ENCODE measurements at places on chromosomes 2 and 18.

DNA sequence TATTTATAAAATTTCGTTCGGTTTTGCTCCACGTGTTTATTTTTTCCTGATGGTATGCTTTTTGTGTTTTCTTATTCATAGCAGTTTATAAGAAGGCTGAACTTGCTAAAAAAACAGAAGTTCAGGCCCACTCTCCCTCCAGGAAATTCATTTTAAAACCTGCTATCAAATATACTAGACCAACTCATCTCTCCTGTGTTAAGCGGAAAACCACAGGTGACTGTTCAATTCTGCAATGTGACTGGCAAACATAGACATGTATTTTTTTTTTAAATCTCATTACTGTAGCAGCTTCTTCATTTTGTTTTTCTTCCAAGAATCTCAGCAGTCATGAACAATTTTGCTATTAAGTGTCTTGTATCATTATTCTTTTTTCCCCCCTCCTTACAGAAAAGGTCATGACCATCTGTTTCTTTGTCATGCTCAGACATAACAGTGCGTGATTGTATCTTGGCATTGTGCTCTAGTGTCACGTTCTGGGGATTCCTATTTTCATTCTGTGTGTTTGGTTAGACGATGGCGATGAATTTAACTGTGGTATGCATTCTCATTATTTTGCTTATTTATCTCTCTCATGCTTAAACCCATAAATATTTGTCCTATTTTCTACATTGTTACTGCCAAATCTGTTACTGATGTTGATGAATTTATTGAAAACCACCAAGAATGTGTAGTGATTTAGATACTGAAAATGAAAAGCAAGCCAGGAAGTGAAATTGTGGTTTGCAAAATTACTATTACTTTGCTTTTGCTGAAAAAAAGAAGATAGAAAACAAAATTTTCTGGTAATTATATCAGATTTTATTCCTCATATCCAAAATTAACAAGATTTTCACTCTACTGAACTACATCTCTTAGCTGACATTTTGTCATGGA, 74.6 kb upstream of the UNC80 start:
- DNase-seq: no peak

DNA sequence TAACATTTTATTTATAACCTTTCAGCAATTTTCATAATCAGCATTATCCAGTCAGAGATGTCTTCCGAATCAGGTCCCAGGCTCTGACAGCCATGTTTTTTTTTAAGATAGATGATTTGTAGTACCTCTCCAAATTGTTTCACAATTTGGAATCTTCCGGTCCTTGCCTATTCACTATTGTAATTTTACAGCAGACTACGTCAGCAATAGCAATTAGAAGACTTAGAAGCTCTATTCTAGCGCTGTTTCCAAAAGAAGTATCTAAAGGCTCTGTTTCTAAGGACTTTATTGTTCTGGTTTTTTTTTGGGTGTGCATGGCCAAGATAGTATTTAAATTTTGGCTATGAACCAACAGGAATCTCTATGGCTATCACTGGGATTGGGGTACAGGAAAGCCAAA, 94.6 kb upstream of the PELI1 start:
- DNase-seq: no peak

GRCh38 chr2:235330775-235331451, 162.9 kb upstream of the AGAP1 start:
- no peak for DNase-seq

DNA sequence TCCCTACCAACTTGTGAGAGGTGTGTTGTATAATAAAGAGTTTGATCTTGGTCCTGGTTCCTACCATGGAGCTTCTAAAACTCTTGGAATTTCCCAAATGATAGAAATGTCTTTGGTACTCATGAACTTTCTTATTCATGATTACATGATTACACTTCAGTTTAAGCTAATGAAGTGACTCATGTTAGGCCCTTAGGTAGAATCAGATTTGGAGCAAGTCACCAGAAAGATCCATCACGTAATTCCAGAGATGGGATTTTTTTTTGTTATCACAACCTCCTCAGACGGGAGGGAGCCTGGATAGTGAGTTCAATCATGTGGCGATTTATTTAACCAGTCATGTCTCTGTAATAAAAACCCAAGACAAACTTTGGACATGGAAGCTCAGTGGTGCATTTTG, 1287.6 kb upstream of the ZEB2 start:
- no peak for DNase-seq

GRCh38 chr2:49567811-49568600, 413.7 kb upstream of the FSHR start:
- DNase-seq: no peak

- DNase-seq: no peak
Measured at GRCh38 chr18:31232775-31233424, 70.2 kb upstream of the DSC1 start.

DNA sequence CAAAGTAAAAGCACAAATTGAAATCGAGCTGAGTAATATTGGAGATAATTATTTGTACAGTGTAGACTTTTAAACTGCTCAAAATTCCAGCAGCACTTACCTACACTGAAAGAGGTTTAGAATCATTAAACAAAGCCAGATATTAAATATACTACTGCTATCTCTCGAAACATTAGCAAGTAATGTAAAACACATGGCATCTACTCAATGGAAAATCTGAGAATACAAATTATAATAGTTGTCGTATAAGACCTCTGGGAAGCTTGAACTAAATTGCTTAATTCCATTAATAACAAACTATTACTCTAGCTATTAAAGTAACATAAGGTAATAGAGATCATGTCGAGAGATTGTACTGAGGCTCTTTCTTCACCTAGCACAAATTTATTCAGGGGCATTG, 108.9 kb downstream of the KLHL29 start:
- DNase-seq: no peak

- DNase-seq: no peak
Measured at GRCh38 chr2:23777826-23778225, 149.1 kb downstream of the ATAD2B start.

DNA sequence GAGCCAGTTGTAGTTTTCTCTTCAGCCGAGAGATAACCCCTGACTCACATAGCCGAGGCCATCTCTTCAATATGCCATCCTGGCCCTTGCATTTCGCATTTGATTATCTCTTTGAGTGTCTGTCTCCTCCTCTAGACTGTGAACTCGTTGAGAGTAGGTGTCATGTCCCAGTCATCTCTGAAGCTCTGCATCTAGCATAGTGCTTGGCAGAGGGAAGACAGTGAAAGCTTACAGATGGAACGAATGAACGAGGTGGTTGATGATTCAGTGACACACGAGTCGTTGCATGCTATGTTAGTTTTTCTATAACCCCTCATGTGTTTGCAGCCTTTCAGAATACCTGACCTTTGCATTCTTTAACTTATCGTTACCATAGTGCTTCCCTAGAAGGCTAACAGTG, 59.9 kb upstream of the CYRIA start:
- DNase-seq: no peak

GRCh38 chr2:211946960-211947359, 591.6 kb downstream of the ERBB4 start:
- DNase-seq: no peak

DNA sequence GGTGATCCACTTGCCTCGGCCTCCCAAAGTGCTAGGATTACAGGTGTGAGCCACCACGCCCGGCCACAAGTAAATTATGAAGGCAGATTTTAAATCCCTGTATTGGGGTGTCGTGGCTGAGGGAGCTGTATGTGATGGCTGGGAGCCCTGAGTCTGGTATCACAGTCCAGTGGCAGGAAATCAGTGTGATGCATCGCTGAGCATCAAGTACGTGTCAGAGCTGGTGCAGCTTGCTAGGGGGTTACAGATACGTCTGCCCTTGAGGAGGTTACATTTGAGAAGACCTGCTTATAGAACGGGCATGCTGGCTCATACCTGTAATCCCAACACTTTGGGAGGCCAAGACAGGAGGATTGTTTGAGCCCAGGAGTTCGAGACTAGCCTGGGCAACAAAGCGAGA, 4.3 kb downstream of the ENOSF1 start:
- no peak for DNase-seq

DNA sequence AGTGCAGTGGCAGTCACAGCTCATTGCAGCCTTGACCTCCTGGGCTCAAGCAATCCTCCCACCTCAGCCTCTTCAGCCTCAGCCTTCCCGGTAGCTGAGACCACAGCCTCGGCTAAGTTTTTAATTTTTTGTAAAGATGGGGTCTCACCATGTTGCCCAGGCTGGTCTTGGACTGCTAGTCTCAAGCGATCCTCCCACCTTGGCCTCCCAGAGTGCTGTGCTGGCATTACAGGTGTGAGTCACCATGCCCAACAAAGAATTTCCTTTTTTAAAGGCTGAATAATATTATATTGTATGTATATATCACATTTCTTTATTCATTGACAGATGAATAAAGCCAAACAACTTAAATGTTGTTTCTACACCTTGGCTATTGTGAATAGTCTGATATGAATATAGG, 42.5 kb downstream of the MOB4 start:
- no peak for DNase-seq

DNA sequence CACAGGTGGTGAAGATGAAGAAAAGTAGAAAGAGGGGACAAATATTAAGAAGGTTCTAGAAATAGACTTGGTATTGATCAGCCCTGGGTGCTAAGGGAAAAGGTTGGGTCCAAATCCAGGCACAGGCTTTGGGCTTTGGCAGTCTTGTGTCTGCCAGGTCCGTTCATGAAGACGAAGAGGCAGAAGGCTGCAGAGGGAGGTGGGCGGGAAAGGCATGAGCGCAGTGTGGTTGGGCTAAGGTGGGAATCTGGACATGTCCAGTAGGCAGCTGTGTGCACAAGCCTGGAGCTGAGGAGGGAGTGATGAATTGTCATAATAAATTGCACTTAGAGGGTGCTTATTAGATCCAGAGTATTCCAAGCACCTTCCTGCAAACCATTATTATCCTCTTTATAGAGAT, 105.7 kb upstream of the TEX51 start:
- DNase-seq: no peak

DNA sequence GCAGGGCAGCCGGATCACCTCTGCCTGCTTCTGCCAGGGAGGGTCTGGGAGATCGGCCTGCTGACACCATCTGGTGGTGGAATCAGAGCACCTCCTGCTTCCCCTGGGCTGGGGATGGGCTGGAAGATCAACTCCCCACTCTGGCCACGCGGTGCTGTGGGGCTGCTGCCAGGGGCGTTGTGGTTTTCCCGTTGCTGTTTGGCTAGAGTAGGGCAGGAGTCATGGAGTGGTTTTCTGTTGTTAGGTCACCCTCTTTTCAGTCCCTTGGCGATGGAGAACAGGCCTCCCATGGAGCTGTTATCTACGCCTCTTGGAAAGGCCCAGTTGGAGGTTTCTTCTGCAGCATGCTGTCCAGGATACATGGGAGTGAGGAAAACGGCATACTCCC, 15.2 kb downstream of the BCL2L11 start:
- peak; percentile 79 for DNase-seq

- DNase-seq: peak; percentile 63
Measured at GRCh38 chr18:62829936-62830335, 114.6 kb downstream of the PHLPP1 start.

- DNase-seq: no peak
Measured at GRCh38 chr2:159195697-159196096, 90.8 kb downstream of the WDSUB1 start.

DNA sequence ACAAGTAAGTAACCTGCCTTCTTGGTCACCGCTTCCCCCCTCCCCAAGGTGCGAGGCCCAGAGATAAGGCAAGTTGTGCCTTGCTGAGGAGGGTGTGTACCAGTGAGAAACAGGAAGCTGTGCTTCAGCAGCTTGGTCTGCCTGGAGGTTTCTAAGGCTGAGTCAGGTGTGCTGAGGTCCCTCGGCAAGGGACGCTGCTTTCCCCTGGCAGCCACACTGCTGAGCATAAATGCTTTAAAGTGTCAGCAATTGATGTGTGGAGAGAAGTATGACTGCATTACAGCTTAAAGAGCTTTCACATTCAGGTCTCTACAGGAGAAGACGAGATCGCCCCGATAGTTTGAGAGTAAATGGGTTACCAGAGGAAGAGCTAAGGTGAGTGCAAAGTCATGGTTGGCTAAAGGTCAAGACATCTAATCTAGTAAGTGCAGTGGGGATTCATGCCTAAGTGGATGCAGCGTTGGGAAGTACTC, 86.9 kb downstream of the LIMS1 start:
- no peak for DNase-seq

DNA sequence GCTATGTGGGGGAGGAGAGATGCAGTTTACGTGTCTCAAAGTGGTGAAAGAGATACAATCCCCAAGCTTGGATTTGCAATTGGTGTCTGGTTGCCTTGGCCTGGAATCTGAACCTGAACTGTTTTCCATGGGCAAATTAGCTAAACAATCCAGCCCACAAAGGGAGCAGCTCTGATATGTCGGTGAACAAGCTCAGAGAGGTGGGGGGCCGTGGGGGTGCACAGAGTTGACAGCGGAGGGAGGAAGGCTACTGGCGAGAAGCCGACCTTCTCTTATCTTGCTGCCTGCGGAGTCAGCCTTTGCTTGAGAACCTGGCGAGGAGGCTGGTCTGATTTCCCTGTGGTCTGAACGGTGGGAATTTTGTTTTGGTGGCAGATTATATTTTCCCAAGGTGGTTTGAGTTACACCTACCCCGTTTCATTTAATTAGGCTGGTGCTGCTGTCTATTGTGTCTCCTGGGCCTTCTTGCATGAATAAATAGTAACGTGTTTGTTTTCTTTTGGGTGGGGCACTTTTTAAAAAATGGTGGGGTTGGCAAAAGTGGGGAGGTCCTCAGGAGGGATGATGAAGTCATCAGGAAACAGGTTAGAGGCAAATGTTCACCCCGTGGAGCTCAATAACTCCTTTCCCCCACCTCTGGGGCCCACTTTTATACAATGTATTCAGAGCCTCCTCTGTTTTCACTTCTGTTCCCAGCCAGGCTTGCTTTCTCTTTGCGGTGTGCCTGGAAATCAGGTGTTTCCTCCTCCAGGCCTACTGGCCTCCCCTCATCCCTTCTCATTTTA, 80.9 kb upstream of the IGFBP5 start:
- peak; percentile 75 for DNase-seq

DNA sequence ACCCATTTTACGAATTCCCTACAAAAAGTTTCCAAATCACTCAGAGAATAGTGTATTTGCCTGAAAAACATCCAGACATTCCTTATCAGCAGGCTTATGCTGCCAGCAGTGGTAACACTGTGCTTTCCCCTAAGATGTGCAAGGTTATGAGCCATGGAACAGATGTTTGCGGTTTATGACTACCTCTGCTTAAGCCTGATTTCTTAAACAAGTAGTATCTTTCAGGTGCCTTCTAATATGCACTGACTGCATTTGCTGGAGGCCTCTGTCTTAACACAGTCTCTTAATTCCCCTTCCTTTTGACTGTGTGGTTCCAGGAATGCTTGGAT, 54.8 kb downstream of the CDC42EP3 start:
- peak; percentile 100 for DNase-seq

DNA sequence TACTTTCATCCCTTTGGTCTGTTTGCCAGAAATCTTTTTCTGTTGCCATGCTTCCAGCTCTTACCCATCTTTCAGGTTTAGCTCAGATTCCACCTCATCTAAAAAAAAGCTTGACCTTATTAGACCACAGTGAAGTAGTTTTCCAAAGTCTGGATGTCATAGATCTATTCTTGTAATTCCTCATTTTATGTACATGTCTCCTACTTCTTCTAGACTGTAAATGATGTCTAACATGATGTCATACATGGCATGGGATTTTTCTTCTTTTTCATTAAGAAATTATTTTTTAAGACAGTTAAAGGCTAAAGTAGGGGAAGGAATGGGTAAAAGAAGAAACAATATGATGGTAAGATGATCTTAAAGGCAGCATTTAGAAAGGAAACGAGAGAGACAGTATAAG, 11.3 kb downstream of the GLS start:
- no peak for DNase-seq

- no peak for DNase-seq
Measured at GRCh38 chr2:37326866-37327634, 2.4 kb upstream of the PRKD3 start.
